Bladder microvascular endothelial cell (primary cell): ENCODE measurements at places on chromosomes 11 and 22. TPM values are rescaled to one million over a fixed set of nuclear protein-coding genes. Genes with fewer than 3 reads are reported as not detected.

Gene TRIM22
- 96.0 and 226 TPM in 2 replicates for total RNA-seq

Gene IGLL1
- total RNA-seq: not detected in 2 replicates

Gene SEC14L2
- 6.2 and 9.6 TPM in 2 replicates for total RNA-seq

Gene OR10AG1
- total RNA-seq: not detected in 2 replicates

Gene ZC3H12C
- 10.0 and 24.0 TPM in 2 replicates for total RNA-seq

Gene PICALM
- total RNA-seq: 176 and 353 TPM in 2 replicates

Gene SCN3B
- total RNA-seq: 0.16 and 2.3 TPM in 2 replicates

Gene LSP1
- 0.31 and 0.32 TPM in 2 replicates for total RNA-seq

Gene MS4A15
- total RNA-seq: not detected in 2 replicates

Gene TREH
- total RNA-seq: not detected in 2 replicates

Gene PATE4
- under 0.01 TPM in 1 of 2 replicates, not detected in the other for total RNA-seq

Gene TSGA10IP
- total RNA-seq: not detected in 2 replicates

Gene DGAT2
- 0.65 and 2.9 TPM in 2 replicates for total RNA-seq

Gene APOBEC3H
- total RNA-seq: 0.19 and 0.32 TPM in 2 replicates

Gene CHRDL2
- not detected in 2 replicates for total RNA-seq

Gene PATE2
- 0.16 TPM in 1 of 2 replicates, not detected in the other for total RNA-seq

Gene APOL5
- not detected in 2 replicates for total RNA-seq

Gene TYMP
- 28.2 and 35.5 TPM in 2 replicates for total RNA-seq
